ENCODE measurements at places on chromosomes 1 and 21.

GRCh38 chr1:18583326-18583941, 47.2 kb upstream of the PAX7 start:
- DNase-seq = no peak

DNA sequence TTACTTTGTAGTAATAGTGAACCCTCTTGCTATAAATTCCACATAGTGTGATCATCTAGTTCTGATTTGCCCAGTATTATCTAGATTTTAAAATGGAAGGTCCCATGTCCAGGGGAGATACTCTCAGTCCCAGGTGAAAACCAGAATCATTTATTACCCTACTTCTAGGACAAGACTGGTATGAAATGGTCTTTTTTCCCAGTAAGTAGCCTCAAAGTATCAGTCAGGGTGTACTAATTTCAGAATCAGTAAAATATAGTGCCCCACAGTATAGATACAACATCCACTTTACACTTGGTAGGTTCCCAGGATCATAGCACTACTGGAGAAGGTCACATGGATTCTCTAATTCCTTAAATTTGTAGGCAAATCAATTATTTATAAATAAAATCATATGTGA, 318.3 kb downstream of the GRIK1 start:
- no peak for DNase-seq

- no peak for DNase-seq
Observed at GRCh38 chr1:21926065-21926464, 11.0 kb downstream of the HSPG2 start.

DNA sequence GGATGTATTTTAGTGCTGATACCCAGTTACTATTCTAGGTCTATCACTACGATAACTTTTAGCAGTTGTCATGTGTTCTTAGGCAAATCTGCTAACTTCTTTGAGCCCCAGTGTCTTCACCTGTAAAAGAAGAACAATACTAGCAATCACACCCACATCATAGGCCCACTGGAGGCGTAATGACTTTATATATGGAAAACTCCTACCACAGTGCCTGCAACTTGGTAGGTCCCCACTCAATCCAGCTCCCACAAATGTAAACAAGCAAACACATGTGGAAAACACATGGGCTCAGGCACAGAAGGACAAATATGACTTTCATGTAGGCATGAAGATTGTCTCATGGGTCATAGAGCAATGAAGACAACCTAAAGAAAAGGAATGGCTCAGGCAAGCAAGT, 115.8 kb downstream of the TBX19 start:
- DNase-seq = no peak

- DNase-seq = no peak
Observed at GRCh38 chr1:3399732-3400131, 54.7 kb upstream of the ARHGEF16 start.

DNA sequence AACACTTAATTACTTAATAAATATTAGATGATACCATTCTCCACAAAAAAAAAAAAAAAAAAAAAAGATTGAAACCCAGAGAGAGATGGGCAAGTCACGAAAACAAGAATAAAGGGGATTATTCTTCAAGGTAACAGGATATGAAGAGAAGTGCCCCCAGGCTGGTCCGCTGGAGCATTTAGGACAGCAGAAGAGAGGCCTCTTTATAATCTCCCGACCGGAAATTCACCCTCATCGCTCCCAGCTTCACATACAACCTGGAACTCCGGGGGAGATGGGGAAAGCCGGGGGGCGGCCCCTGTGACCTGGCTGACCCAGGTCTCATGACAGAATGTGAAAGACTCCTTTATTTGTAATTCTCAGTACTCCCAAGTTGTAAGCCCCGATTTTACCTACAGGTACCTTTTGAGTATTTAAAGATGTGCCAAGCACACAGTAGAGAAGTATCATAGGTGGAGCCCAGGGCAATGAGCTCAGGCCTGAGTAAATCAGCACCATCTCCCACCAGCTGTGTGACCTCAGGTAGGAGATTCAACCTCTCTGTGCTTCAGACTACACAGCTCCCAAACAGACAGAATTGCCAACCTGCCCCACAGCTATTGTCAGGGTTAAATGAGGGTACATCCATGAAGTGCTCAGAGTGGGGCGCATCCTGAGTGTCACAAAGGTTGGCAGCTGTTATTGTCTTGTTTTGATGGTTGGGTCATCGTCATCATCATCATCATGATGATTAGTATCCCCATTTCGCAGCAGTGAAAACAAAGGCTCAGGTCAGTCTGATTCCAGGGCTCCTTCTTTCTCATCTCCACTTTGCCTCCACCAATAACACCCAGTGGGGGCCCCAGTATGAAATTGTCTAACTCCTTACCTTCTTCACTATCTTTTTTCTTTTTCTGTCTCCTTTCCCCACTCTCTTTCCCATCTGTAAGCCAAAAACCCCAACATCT, 148.4 kb downstream of the PSMG1 start:
- DNase-seq = no peak

DNA sequence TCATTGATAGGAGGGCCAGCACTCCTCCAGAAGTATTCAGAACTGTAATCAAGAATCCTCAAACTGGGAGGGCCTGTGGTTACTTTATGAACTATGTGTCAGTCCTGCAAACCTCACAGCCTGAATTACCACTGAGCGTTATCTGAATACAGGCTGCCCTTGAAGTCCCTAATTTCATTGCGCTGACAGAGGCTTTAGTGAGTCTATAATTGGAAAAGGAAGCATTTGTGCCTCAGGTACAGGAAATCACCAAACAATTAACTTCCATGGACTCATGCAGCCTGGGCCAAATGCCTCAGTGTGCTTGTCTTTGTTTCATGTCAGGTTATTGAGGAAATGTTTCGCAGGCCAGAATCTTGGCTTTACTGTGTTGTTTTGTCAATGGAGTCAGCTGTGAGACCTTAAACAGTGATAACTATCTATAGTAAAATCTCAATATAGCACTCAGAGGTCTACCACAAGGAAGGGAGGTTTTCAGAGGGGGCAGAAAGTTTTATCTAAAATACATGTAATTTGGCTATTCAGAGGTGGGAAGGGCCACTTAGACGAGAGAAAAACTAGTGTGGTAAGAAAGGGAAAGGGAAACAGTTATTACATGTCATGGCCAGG, 32.9 kb upstream of the DOCK7 start:
- no peak for DNase-seq

GRCh38 chr21:16837721-16838120, 675.1 kb upstream of the CXADR start:
- DNase-seq = no peak

GRCh38 chr1:41404308-41404761, 43.1 kb downstream of the FOXO6 start:
- DNase-seq = peak; percentile 83

- DNase-seq = no peak
Observed at GRCh38 chr21:46554431-46555224, 50.3 kb downstream of the S100B start.

GRCh38 chr1:44568128-44568900, 106.0 kb downstream of the TMEM53 start:
- no peak for DNase-seq

DNA sequence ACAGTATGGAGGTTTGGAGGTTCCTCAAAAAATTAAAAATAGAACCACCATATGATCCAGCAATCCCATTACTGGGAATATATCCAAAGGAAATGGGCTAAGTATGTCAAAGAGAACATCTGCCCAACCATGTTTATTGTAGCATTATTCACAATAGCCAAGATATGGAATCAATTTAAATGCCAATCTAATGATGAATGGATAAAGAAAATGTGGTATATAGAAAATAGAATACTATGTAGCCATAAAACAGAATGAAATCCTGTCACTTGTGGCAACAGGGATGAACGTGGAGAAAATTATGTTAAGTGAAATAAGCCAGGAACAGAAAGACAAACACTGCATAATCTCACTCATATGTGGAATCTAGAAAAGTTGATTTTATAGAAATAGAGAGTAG, 201.7 kb upstream of the AJAP1 start:
- DNase-seq = no peak

DNA sequence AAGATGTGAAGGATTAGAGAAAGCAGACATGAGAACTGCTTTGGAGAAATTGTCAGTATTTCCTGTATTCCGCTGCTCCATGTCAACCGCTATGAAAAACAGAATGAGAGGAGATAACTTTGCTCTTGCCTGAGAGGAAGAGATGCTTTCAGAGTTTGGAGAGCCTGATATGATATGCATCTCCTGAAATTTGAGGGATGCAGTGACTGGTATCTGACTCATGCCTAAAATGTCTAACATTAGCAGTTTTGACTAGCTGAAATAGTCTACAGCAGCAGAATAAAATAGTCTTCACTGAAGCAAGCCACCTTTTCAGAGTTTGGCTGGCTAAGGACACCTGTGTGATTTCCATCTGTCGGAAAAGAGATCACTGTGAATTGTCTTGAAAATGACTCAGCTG, 165.8 kb upstream of the LRRC7 start:
- no peak for DNase-seq

GRCh38 chr1:212582291-212582690, 26.3 kb upstream of the ATF3 start:
- DNase-seq = no peak

GRCh38 chr1:904310-904950, 19.3 kb upstream of the SAMD11 start:
- peak; percentile 95 for DNase-seq

DNA sequence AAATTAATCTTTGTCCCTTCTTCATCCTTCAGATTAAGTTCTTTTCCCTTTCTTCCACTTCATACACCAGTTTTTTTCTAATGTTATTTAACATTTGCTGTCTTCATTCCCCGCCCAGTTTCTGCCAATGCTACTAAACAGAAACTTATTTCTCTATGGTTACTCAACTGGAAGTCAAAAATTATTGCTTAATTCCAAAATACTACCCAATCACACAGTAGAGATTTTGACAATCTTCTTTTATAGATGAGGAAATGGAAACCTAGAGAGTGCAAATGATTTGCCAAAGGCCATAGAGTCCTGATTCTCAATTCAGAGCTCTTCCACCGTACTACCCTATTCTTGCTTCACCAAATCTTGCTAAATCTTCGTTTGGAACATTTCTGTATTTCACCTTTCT, 58.1 kb upstream of the SH3GLB1 start:
- DNase-seq = no peak

DNA sequence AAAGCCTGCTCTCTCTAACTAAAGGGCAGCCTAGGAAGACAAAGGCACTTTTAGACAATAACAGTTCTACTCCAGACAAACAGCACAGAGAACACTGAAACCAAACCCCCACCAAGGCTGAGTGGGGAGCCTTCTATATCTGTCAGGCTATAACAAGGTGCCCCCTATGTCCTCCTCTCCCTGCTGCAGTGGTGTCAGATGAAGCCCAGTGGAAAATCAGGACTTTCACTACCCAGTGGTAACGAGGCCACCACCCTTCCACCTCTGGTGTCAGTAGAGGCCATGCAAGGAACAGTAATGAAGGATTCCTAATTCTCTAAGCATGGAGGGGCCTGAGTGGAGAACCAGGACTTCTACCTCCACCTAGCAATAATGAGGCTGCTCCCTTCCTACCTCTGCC, 83.7 kb downstream of the ZSWIM5 start:
- DNase-seq = peak; percentile 45

DNA sequence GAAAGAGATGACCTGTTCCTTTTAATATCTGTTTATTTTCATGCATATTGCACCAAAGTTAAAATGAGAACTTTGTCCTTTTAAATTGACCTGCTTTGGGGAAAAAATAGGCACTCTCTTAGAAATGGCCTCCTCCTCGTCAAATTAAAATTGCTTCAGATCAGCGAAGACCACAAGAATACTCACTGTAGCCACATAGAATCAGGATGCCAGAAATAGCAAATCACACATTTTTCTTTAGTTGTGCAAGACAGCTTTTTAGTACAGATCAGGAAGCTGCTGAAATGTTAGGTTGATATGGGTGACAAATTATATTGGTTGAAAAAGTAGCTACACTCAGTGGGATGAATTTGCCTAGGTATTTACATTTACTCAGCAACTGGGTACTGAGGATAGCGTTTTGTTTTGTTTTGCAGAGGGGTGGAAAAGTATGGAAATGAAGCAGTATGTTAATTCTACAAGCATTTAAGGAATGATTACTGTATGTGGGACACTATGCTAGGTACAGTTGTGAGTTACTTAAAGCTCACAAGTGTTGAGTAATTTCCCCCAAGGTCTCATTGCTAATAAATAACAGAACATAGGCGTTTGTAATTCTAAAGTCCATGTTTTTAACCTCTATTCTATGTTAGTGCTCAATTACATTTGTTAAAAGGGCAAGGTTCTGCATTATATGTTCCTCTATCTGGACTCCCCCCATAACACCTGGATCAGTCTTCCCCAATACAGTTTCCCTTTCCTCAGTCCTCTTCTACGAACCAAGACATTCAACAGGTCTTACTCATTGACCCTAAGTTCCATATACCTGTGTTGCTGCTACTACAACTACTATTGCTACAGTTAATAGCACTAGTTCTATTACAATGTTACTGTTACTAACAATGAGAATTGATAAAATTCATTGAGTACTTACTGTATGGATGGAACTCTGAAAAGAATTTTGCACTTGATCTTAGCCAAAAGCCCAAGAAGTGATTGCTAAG, 99.4 kb upstream of the S1PR1 start:
- no peak for DNase-seq

DNA sequence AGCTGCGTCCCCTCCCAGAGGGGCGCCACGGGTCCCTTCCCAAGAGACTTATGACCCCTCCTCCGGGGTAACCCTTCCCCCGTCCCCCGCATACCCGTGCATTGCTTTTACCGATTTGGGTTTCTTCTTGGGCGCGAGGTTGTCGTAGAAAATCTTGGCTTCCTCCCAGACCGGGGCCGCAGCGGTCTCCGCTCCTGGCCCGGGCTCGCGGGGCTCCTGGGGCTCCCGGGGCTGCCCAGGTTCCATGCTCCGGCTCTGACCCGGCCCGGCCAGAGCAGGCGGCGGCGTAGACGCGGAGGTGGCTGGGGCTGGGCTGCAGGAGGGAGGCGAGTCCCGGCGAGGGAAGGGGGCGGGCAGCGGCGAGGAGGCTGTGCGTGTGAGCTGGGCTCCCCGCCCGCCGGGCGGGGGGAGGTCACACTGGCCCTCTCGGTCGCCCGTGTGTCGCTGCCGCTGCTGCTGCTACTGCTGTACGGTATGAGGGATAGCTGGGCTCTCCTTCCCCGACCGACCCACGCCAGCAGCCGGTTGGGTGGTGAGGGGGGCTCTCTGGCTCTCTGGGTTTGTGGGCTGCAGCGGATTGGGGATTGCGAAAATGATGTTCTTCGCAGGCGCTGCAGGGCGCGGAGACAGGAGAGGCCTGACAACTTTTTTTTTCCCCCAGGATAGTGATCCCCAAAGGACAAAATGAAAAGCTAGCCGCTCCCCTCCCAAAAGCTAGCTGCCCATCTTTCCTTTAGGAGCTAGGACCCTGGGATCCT, at the start of gene NT5C1A:
Gene NT5C1A (minus strand): TSS at position 315 of the 758 bp plus-strand sequence. CDS start 69 bp downstream, at position 246.
- peak; percentile 71 for DNase-seq
